ENCODE measurements at places on chromosomes 3 and 15.

DNA sequence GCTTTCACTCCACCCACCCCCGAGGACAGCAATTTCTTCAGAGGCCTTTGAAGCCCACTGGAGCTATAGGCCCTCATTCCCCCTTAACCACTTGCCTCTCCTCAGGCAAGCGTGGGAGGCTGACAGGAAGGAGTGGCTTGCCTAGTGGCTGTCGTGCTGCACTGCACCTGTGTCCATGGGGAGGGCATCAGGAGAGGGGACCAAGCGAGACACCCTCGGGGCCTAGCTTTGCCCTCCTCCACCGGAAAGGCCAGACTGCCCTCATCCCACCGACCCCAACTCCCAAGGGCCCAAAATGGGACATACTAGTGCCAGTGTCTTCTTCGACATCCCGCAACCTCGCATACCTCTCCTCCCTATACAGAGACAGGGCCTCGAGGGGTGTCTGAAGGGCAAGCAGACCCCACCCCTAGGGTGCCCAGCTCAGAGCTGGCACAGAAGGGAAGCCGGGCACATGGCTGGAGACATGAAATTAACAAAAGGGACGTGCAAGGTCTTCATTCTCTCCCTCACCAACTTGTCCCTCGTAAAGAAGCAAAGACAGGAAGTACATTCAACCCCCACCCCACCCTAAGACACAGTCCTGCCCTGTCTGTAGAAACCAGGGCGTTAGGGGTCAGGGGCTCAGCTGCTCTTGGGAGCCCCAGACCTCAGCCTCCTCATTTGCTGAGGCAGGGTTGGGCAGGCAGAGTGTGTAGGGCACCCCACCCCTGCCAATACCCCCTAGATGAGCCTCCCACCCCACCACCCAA is 24.3 kb downstream of the VIPR1 start:
- no peak for DNase-seq

DNA sequence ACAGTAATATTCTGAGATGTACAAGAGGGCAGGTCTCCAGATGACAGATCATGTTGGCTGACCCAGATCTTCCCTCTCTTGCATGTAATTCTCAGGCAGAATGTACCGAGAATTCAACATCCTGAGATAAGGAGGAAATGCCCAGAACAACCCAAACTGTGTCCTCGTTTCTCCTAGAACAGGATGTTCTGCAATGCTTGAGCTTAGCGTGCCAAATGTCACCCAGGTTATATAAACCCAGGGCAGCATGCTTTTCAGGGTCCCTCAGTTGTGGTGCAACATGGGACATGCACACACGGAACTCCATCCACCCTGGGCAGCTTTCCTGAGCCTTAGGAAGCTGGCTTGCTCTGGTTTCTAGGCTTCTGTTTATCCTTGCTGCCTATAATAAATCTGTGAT is 102.1 kb upstream of the CMC1 start:
- no peak for DNase-seq

DNA sequence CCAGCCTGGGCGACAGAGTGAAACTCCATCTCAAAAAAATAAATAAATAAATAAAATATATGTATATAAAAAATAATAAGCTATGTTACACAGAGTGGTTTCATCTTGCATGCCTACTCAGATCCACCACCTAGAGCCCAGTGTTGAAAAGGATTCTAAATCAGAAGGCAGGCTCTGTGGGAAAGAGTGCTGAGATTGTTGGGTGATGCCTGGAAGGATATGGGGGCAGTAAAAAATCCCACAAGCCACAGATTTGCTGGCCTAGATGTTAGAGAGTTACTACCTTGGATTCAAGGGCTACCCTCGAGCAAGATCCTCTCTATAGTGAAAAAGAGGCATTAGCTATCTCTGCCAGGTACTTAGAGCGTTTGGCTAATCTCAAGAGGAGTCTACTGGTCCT is 144.3 kb downstream of the STAC start:
- no peak for DNase-seq

GRCh38 chr3:43867436-43868072 is 176.8 kb downstream of the ABHD5 start:
- DNase-seq: no peak

DNA sequence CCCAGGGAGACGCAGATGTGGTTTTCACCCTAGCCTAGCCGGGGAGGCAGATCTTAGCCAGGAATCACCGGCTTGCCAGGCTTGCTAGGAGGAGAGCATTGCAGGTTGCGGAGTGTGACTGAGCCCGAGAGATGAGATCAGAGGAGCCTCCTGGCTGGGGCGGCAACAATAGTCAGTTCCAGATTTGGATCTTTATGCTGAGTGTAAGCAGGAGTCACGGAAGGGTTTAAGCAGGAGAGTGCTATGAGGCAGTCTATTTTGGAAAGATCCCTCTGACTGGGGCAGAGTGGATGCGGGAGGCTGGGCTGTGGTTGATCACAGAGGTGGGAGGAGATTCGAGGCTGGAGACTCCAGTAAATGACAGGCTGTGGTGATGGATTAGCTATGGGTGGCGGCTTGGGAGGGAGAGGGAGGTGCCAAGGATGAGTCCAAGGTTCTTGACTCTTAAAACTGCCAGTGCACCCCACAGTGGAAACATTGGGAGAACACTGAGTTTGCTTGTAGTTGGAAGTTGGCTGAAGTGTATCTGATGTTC is 10.4 kb upstream of the BAHD1 start:
- no peak for DNase-seq

DNA sequence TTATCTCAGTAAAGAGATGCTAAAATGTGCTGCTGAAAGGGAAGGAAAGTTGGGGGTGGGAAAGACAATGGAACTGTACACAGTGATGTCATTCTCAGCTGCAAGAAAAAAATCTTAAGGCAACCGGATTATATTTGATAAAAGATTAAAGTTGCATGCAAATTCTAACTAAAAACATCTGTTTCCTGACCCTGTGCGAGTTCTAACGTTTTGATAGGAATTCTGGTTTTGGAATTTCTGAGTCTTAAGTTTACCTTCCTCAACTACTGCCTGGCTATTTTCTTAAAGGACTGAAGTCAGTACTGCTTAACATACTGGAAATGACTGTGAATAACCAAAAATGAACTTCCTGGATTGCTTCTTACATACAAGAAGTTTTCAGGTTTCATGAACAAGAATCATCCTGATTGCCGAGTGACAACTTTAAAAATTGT is 115.5 kb downstream of the SLC25A26 start:
- no peak for DNase-seq

Measured in DMS79 treated with DMSO at 0.1 percent for 48 hours (cell line).